ENCODE measurements at places on chromosomes 16 and 17.
A peak's percentile ranks its signal among the peaks of the same experiment; 100 is the strongest.

DNA sequence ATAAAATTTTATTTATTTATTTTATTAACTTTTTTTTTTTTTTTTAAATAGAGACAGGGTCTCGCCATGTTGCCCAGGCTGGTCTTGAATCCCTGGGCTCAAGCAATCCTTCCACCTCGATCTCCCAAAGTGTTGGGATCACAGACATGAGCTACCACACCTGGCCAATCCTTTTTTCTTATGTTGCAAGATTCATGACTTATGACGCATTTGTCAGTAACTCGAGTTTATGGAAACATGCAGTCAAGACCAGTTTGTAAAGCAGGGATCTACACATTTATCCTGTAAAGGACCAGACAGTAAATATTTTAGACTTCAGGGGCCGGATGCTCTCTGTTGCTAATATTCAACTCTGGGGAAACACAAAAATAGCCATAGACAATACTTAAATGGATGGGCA is 9.4 kb upstream of the MAP2K6 start:
- DNase-seq, result no peak

DNA sequence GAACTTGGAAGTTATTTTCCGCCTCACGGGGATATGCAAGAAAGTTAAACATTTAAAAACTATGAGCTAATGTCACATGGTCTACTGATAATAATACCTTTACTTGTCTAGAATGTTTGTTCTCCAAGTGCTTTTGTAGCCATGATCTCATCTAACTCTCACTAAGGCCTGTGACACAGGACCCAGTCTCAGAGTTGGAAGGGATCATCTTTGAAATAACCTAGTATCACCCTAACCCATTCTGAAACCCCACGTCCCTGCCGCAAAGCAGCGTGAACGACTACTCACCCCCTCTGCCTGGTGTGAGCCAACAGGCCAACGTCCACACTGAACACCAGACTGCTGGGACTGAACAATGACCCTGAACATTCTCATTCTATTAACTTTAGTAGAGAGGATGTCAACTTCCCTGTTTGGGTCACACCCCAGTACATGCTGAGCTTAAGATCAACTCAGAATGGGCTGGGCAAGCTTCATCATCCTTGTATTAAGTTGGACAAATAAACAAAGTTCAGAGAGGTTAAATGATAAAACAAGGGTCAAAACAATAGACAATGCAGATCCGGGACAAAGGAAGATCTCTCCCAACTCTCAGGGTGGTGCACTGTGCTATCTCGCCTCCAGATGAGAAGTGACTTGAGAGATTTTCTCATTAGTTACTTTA is 54.8 kb upstream of the BCAR1 start:
- DNase-seq, result no peak

DNA sequence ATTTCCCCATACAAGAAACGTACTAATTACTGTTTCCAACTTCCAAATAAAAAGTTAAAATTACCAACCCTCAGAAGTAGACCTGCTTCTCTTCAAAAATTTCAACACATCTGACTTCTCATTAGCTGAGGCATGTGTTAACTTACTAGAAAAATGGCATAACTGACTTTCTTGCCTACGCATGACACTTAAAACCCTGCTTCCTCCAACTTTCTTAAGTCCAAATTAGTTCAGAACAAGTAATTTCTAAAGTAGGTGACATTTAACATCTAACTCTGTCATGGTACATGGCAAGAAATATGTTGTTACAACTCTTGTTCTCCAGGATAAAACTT is 6.7 kb downstream of the USP7 start:
- no peak for DNase-seq

- DNase-seq, result peak; percentile 80
These were observed 12.6 kb downstream of the KCTD2 start for GRCh38 chr17:75059369-75060345.

GRCh38 chr17:76266244-76266938 is 1.2 kb downstream of the UBALD2 start:
- DNase-seq, result no peak

- no peak for DNase-seq
These were observed 130.0 kb downstream of the KCNJ12 start for GRCh38 chr17:21505819-21506815.

DNA sequence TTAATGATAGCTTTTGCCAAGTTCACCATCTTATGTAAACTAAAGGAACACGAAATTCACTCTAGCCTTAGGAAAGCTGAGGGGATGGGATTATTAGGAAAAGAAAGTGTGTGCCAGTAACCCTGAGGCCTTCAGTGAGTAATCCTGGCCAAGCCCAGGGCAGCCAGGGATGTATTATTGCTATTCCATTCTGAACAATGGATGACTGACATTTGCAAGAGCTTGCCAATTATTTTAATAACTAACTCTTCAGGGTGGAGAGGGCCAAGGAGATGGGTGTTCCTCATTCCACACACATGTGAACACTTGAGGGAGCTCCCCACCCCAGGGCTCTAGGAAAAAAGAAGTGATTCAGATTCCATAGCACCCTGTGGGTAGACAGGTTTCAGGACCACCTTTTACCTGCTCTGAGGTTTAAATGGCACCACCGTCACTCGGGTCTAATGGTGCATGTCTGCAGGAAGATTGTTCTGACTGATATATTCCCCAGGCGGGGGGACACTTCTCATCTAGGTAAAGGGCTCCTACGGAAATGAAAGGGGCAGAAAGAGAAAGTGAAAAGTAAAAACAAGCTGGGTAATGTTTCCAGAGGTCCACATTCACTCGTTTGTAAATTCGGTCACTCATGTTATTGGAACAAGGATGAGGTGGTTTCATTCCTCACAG is 41.5 kb downstream of the TK2 start:
- DNase-seq, result no peak

DNA sequence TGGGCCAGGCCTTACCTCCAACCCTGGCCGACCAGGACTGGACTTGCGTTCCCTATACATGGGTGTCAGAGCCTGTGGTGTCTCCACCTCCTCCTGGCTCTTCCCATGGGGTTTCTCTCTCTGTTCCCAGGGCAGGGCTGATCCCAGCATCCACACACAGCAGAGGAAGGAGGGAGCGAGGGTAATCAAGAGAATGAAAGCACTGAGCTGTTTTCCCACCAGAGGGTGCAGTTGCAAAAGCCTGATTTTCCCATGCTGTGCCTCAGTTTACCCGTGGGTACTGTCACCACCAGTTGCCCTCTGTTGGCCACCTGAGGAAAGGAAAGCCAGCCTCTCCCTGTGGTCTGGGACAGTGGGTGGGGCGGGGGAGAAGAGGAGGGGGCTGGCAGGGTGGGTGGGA is 249.7 kb upstream of the GSE1 start:
- no peak for DNase-seq

DNA sequence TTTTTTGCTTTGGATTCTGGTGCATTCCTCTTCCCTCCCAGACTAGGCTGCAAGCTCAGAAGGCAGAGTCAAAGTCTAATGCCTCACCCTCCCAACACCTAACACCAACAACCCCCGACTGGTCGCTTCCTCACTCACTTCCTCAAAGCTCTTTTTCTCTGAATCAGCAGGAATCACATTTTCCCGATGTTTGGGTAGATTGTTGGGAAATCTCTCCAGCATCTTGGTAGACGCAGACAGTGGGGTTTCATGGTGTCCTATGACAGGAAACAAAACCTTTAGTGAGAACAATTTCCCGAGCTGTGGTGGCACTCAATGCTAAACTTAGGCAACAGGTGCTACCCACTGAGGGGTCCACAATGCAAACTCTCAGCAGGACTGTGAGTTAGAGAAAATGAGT is 39.9 kb upstream of the ICAM2 start:
- DNase-seq, result no peak

- DNase-seq, result no peak
These were observed 110.3 kb downstream of the BANP start for GRCh38 chr16:88061346-88062110.

DNA sequence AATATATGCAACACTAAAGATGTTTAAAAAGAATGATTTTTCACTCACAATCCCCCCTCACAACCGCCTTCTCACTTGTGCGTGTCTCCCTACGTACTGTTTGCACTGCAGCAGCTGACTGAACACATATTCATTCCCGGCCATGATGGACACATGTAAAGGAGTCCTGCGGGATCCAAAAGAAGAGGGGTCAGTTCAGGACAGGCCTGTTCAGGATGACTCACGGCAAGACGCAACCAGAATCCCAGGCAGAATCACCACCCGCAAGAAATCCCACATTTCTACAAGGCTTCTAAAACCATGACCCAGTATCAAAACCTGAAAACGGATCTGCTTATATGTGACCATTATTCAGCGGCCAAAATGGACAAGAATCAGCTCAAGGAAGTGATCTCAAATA is 52.3 kb downstream of the CYB5D2 start:
- DNase-seq, result peak; percentile 75

Data from AG08395 (cell line).